ENCODE measurements at places on chromosomes 1 and 21. TPM values are rescaled to one million over a fixed set of nuclear protein-coding genes. Genes with fewer than 3 reads are reported as not detected.

Gene RRP15
- 7.6 TPM for polyA plus RNA-seq

Gene GLUL
- polyA plus RNA-seq, result 587 TPM

Gene RHD
- not detected for polyA plus RNA-seq

Gene DPYD
- 23.9 TPM for polyA plus RNA-seq

Gene RPS27
- 15,496 TPM for polyA plus RNA-seq

Gene TEKT2
- polyA plus RNA-seq, result 0.12 TPM

Gene TLR5
- 22.3 TPM for polyA plus RNA-seq

GRCh38 chr1:28071813-28072212 lies 16.6 kb downstream of the EYA3 start:
- H3K27me3 ChIP-seq, result no peaks in the 10 kb centered on the region
- no peak overlapping the region for H3K4me3 ChIP-seq
- no peaks in the 10 kb centered on the region for H3K4me1 ChIP-seq
- H3K27ac ChIP-seq, result no peak overlapping the region
- no peaks in the 10 kb centered on the region for H3K36me3 ChIP-seq

DNA sequence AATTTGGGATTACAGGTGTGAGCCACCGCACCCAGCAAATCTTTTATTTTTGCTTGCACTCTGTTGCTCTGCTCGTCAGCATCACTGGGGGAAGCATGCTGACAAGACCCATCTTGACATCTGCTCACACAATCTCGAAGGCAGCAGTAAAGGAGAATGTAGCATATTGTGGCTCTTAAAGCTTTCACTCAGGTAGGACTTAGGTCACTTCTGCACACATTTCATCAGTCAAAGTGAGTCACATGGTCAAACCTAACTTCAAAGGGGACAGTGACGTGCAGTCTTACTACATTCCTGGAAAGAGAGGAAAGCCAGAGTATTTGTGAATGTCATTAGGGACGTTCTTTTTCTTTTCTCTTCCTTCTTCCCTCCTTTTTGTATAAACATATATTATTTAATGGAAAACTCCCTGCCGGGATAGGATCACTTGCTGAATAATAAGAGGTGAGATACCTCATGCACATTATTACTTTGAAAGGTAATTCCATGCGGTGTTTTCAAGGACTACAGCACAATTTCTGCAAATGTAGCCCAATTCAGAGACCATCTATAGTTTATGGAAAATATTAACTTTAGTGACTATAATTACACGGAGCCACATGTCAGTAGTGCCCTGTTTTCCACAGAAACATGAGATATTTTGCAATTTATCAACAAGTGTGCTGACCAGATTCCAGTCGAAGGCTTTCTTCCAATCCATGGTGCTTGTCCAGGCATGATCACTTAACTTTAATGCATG lies 19.3 kb upstream of the ACBD6 start:
- no peaks in the 10 kb centered on the region for H3K27me3 ChIP-seq
- no peak overlapping the region for H3K4me3 ChIP-seq
- H3K4me1 ChIP-seq, result no peaks in the 10 kb centered on the region
- DNase-seq, result no peak
- H3K36me3 ChIP-seq, result no peaks in the 10 kb centered on the region
- H3K27ac ChIP-seq, result no peak overlapping the region

DNA sequence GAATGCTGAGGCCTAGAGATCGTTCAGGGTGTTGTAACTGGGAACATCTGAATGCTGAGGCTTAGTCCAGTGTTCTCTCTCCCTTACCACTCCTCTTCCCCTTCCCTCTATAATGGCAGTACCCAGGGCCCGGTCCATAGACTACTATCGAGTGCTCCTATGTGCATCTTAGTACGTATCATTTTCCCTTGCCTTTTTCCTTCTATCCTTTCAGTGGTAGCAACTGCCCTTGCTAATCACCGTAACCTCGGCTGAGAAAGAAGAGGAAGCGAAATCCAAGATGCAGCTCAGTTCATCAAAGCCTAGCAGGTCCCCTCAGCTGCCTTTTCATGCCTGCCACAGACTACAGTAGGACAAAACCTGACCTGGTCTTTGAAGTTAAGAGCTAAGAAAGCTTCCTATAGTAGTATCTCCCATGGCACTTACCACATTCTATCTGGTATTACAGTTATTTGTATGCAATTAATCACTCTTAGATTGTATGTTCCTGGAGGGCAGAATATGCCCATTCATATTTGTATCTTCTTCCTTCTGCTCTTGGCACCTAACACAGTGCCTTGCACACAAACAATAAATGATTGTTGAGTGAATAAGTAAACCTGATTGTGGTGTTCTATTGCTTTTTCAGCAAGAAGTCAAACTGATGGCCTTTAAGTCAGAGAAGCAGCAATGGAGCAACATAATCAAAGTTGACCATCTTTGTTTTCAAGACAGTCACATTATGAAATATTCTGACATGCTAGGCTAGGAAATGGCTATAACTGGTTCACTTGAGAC lies 22.4 kb downstream of the CNIH4 start:
- no peak overlapping the region for H3K4me3 ChIP-seq
- H3K4me1 ChIP-seq, result no peaks in the 10 kb centered on the region
- DNase-seq, result no peak
- H3K36me3 ChIP-seq, result no peaks in the 10 kb centered on the region
- H3K27me3 ChIP-seq, result no peaks in the 10 kb centered on the region
- no peak overlapping the region for H3K27ac ChIP-seq

- H3K27ac ChIP-seq, result no peak overlapping the region
- no peak for DNase-seq
- H3K4me1 ChIP-seq, result no peaks in the 10 kb centered on the region
- H3K36me3 ChIP-seq, result no peaks in the 10 kb centered on the region
- H3K27me3 ChIP-seq, result no peaks in the 10 kb centered on the region
Observed at GRCh38 chr1:86436041-86436440, 12.1 kb downstream of the CLCA2 start.

GRCh38 chr1:6035719-6036118 lies 10.0 kb upstream of the KCNAB2 start:
- H3K4me3 ChIP-seq, result no peak overlapping the region
- H3K27me3 ChIP-seq, result no peaks in the 10 kb centered on the region
- no peak for DNase-seq
- H3K4me1 ChIP-seq, result no peaks in the 10 kb centered on the region

GRCh38 chr1:86758570-86758969 lies 54.2 kb downstream of the SH3GLB1 start:
- H3K4me3 ChIP-seq, result no peak overlapping the region
- no peaks in the 10 kb centered on the region for H3K36me3 ChIP-seq
- H3K4me1 ChIP-seq, result no peaks in the 10 kb centered on the region
- no peaks in the 10 kb centered on the region for H3K27me3 ChIP-seq

DNA sequence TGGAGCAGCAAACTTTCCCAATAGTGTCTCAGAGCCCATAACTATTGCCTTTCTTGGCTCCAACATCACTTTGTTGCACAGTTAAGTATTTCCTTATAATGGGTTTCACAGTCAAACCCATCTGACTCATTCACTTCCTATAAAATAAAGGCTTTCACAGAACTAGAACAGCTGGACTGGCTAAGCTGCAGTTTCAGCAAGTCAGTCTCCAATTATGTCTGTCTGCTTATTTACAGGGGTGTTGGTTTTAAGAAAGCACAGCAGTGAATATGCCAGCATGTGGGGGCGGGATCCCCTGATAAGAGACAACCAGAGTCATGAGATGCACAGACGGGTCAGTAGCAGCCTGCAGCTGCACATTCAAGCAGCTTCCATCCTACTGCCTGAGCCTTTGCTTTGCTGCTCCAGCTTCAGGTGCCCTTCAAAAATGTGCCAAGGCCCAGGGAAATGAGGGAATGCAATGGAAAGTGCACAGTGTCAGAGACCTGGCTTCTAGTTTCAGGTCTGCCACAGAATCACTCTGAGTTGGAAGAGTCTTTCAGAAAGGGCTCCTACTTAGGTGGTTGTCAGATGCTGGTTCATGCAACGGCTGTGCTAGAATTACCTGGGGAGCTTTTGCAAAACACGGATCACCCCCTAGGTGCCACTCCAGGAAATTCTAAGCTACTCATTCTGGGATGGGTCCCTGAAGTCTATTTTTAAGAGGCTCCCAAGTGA lies 24.8 kb downstream of the RNF19B start:
- no peaks in the 10 kb centered on the region for H3K36me3 ChIP-seq
- no peak overlapping the region for H3K4me3 ChIP-seq
- H3K4me1 ChIP-seq, result peaks cover 4% of the 10 kb centered on the region
- H3K27me3 ChIP-seq, result no peaks in the 10 kb centered on the region

- no peaks in the 10 kb centered on the region for H3K36me3 ChIP-seq
- no peaks in the 10 kb centered on the region for H3K27me3 ChIP-seq
- H3K4me1 ChIP-seq, result peaks cover 6% of the 10 kb centered on the region
Observed at GRCh38 chr1:85259912-85260274, 431 bp upstream of the C1orf52 start.

GRCh38 chr1:199808110-199808870 lies 219.2 kb upstream of the NR5A2 start:
- H3K4me1 ChIP-seq, result no peaks in the 10 kb centered on the region
- DNase-seq, result no peak
- H3K4me3 ChIP-seq, result no peak overlapping the region
- no peaks in the 10 kb centered on the region for H3K27me3 ChIP-seq

DNA sequence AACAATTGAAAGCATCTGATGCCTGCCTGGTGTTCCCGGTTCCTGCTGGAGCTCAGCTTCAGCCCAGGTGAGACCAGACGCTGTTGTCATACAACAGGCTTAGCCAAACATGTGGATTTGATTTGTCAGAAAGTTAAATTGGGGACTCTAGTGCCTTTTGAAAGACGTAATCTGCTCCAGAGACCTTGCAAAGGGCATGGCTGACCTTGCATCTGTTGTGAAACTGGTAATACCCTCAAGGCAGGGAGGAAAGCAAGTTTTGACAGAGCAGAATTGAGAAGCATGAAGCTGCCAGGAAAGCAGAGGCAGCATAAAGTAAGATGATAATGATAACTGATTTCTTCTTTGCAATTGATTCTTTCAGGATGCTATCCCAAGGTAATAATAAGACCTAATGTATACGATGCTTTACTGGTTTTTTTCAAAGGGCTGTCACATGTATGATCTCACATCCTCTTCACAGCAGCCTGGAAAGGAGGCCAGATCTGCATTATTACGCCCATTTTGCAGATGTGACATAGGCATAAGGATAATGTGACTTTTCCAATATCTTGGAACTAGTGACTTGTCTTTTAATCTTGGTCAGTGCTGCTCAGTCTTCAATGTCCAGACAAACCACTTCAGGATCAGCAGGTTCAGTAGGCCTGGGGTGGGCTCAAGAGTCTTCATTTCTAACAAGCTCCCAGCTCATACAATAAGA lies 24.7 kb upstream of the CNN3 start:
- no peak overlapping the region for H3K4me3 ChIP-seq
- H3K4me1 ChIP-seq, result peaks cover 17% of the 10 kb centered on the region
- DNase-seq, result no peak
- no peak overlapping the region for H3K27ac ChIP-seq
- H3K36me3 ChIP-seq, result no peaks in the 10 kb centered on the region
- no peaks in the 10 kb centered on the region for H3K27me3 ChIP-seq

DNA sequence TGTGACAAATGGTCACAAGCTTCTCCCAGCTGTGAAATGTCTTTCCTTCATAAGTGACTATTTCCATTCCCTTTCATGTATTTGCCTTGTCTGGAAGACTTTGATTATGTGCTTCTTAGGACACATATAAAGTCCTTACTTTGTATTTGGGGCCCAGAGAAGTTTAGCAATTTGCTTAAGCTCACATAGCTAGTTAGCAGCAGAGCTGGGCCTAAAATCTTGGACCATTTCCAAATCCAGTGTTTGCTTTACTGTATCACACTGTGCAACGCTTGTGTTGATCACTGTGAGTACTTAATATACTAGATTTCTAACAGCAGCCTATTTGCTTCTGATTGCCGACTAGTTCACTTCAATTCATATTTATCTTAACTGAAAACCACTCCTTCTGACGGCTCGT lies 2.2 kb upstream of the KCNA3 start:
- H3K27me3 ChIP-seq, result no peaks in the 10 kb centered on the region
- H3K4me3 ChIP-seq, result no peak overlapping the region
- no peak overlapping the region for H3K27ac ChIP-seq
- no peak for DNase-seq
- no peaks in the 10 kb centered on the region for H3K36me3 ChIP-seq

GRCh38 chr1:53130598-53130877 lies 11.9 kb downstream of the SLC1A7 start:
- no peak for DNase-seq
- H3K4me3 ChIP-seq, result no peak overlapping the region
- H3K27me3 ChIP-seq, result no peaks in the 10 kb centered on the region
- H3K4me1 ChIP-seq, result peaks cover 6% of the 10 kb centered on the region
- H3K36me3 ChIP-seq, result no peaks in the 10 kb centered on the region

- H3K27me3 ChIP-seq, result no peaks in the 10 kb centered on the region
- H3K4me3 ChIP-seq, result peak within 1 kb of the TSS; percentile 41
- no peaks in the 10 kb centered on the region for H3K36me3 ChIP-seq
- no peak within 1 kb of the TSS for H3K27ac ChIP-seq
- peaks cover 1% of the 10 kb centered on the region for H3K4me1 ChIP-seq
Observed at GRCh38 chr21:34668803-34669148, at the start of gene CLIC6. Gene CLIC6, plus strand, starts transcription at chr21:34668994. Its CDS starts 395 bp downstream, at chr21:34669389.

GRCh38 chr1:199313444-199313843 lies 674.6 kb downstream of the PTPRC start:
- no peak overlapping the region for H3K4me3 ChIP-seq
- H3K4me1 ChIP-seq, result no peaks in the 10 kb centered on the region
- DNase-seq, result no peak
- H3K36me3 ChIP-seq, result no peaks in the 10 kb centered on the region
- H3K27ac ChIP-seq, result no peak overlapping the region
- no peaks in the 10 kb centered on the region for H3K27me3 ChIP-seq

DNA sequence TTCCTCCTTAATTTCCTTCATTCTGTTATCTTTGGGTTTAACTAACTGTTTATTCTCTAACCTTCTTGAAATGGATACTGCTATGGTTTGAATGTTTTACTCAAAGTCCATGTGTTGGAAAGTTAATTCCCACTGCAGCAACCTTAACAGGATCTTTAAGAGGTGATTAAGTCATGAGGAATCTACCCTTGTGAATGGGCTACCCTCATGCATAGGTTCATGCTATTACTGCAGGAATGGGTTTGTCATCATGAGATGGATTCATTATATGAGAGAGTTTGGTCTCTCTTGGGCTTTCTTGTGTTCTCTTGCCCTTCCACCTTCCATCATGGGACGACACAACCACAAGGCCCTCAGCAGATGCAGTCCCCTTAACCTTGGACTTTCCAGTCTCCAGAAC lies 516.9 kb downstream of the ADGRL2 start:
- no peak overlapping the region for H3K27ac ChIP-seq
- H3K27me3 ChIP-seq, result no peaks in the 10 kb centered on the region
- no peaks in the 10 kb centered on the region for H3K36me3 ChIP-seq
- no peak overlapping the region for H3K4me3 ChIP-seq

DNA sequence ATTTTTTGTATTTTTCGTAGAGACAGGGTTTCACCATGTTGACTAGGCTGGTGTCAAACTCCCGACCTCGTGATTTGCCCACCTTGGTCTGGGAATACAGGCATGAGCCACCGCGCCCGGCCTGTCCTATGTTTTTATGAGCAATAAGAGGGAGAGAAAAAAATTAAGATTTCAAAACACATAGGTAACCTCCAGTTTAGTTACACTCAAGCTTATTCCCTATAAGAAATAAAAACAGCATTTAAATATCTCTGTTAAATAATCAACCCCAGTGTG lies 7.1 kb downstream of the RSBN1 start:
- no peak overlapping the region for H3K4me3 ChIP-seq
- no peaks in the 10 kb centered on the region for H3K36me3 ChIP-seq
- peaks cover 11% of the 10 kb centered on the region for H3K4me1 ChIP-seq
- no peak overlapping the region for H3K27ac ChIP-seq
- H3K27me3 ChIP-seq, result no peaks in the 10 kb centered on the region
